ENCODE measurements at places on chromosomes 5 and 9. TPM values are rescaled to one million over a fixed set of nuclear protein-coding genes. Genes with fewer than 3 reads are reported as not detected.
A peak's percentile ranks its signal among the peaks of the same experiment; 100 is the strongest.

- H3K4me1 ChIP-seq, result no peaks in the 10 kb centered on the region
- DNase-seq, result no peak
- peaks cover 94% of the 10 kb centered on the region for H3K27me3 ChIP-seq
- H3K36me3 ChIP-seq, result no peaks in the 10 kb centered on the region
These were observed 14.6 kb downstream of the MAP1B start for GRCh38 chr5:72121780-72122445.

DNA sequence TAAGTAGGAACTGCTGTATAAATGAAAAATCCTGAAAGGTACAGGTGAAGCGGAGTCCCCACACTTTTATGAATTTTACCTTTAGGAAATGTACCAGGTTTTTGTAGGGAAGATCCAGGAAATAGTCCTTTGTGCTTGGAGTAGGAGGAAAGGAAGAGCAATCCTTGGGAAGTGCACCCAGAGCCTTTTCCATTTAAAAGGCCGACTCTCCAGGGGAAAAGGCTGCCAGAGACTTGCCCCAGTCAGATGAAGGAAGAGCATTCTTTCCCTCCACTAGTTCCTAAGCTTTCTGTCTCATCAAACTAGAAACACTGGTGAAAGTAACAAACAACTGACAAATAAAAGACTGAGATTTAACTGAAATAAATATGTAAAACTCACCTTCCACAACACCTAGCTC lies 779.4 kb upstream of the CDH6 start:
- DNase-seq, result no peak
- no peaks in the 10 kb centered on the region for H3K36me3 ChIP-seq
- no peak overlapping the region for H3K27ac ChIP-seq
- no peaks in the 10 kb centered on the region for H3K4me1 ChIP-seq

GRCh38 chr5:3382782-3383181 lies 212.8 kb upstream of the IRX1 start:
- no peak overlapping the region for H3K27ac ChIP-seq
- H3K4me3 ChIP-seq, result no peak overlapping the region
- no peaks in the 10 kb centered on the region for H3K36me3 ChIP-seq
- H3K27me3 ChIP-seq, result no peaks in the 10 kb centered on the region
- no peaks in the 10 kb centered on the region for H3K4me1 ChIP-seq

- no peaks in the 10 kb centered on the region for H3K27me3 ChIP-seq
- no peak overlapping the region for H3K4me3 ChIP-seq
- H3K36me3 ChIP-seq, result peaks cover 8% of the 10 kb centered on the region
These were observed 15.4 kb downstream of the TMEM268 start for GRCh38 chr9:114626415-114627020.

QRFP gene
- total RNA-seq, result not detected

PCDHB13 gene
- not detected for total RNA-seq

- H3K27ac ChIP-seq, result peak overlapping the region; percentile 76
- peaks cover 44% of the 10 kb centered on the region for H3K36me3 ChIP-seq
- DNase-seq, result no peak
- no peaks in the 10 kb centered on the region for H3K27me3 ChIP-seq
- H3K4me3 ChIP-seq, result no peak overlapping the region
These were observed 28.3 kb downstream of the CCDC69 start for GRCh38 chr5:151195622-151196021.

GRCh38 chr5:54302267-54302687 lies 8.1 kb downstream of the ARL15 start:
- no peaks in the 10 kb centered on the region for H3K36me3 ChIP-seq
- H3K4me1 ChIP-seq, result peaks cover 37% of the 10 kb centered on the region
- no peak overlapping the region for H3K4me3 ChIP-seq

DNA sequence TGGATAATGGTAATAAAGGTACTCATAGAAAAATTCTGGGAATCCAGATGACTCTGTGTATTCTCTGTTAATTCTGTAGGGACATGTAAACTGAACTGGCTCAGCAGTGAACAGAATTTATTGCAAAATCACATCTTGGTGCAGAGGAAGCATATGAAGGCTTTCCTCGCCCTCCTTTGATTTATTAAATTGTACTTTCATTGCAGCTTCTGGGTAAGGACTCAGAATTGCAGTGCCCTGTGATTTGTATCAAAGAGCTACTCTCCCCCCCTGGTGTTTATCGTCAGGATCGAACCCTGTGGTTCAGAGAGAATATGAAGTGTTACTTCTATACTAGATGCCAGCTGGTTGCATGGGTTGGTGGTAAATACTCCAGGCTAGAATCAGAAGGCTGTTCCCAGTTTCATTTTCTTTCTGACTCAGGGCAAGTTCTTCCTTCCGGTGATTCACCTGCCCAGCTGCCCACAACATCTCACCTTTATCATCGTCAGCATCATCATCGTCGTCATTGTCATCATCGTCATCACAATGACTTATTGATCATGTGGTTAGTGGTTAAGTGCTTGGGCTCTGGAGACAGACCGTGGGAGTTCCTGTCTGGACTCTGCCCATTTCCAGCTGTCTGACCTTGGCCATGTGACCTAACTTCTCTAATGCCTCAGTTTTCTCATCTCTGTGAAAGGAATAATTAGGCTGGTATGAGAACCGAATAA lies 238.8 kb downstream of the ARHGAP26 start:
- peak; percentile 86 for DNase-seq
- H3K4me3 ChIP-seq, result peak overlapping the region; percentile 41
- peak overlapping the region; percentile 58 for H3K27ac ChIP-seq
- H3K27me3 ChIP-seq, result no peaks in the 10 kb centered on the region
- peaks cover 65% of the 10 kb centered on the region for H3K4me1 ChIP-seq

- H3K4me3 ChIP-seq, result no peak overlapping the region
- H3K36me3 ChIP-seq, result no peaks in the 10 kb centered on the region
- DNase-seq, result no peak
- H3K27ac ChIP-seq, result no peak overlapping the region
- H3K27me3 ChIP-seq, result no peaks in the 10 kb centered on the region
- H3K4me1 ChIP-seq, result peaks cover 5% of the 10 kb centered on the region
These were observed 7.4 kb upstream of the RNF183 start for GRCh38 chr9:113310538-113310937.

SH3RF2 gene
- total RNA-seq, result 0.53 TPM

GRCh38 chr9:97990259-97990658 lies 7.1 kb downstream of the ANP32B start:
- peaks cover 13% of the 10 kb centered on the region for H3K36me3 ChIP-seq
- peak overlapping the region; percentile 68 for H3K27ac ChIP-seq
- no peak for DNase-seq
- peak overlapping the region; percentile 34 for H3K4me3 ChIP-seq
- peaks cover 91% of the 10 kb centered on the region for H3K4me1 ChIP-seq
- no peaks in the 10 kb centered on the region for H3K27me3 ChIP-seq

- no peak overlapping the region for H3K27ac ChIP-seq
- peaks cover 10% of the 10 kb centered on the region for H3K4me1 ChIP-seq
- no peaks in the 10 kb centered on the region for H3K27me3 ChIP-seq
- H3K36me3 ChIP-seq, result peaks cover 6% of the 10 kb centered on the region
- no peak for DNase-seq
- H3K4me3 ChIP-seq, result no peak overlapping the region
These were observed 45.2 kb downstream of the GCNT4 start for GRCh38 chr5:75006865-75007822.

GRCh38 chr5:179619776-179620175 lies 3.7 kb downstream of the HNRNPH1 start:
- DNase-seq, result no peak
- H3K4me1 ChIP-seq, result peaks cover 83% of the 10 kb centered on the region
- H3K27me3 ChIP-seq, result no peaks in the 10 kb centered on the region
- peaks cover 45% of the 10 kb centered on the region for H3K36me3 ChIP-seq
- H3K27ac ChIP-seq, result peak overlapping the region; percentile 100

GRCh38 chr5:125422342-125422741 lies 675.9 kb upstream of the ZNF608 start:
- H3K4me3 ChIP-seq, result no peak overlapping the region
- no peak overlapping the region for H3K27ac ChIP-seq
- H3K4me1 ChIP-seq, result no peaks in the 10 kb centered on the region
- no peaks in the 10 kb centered on the region for H3K27me3 ChIP-seq
- H3K36me3 ChIP-seq, result no peaks in the 10 kb centered on the region
- no peak for DNase-seq

DNA sequence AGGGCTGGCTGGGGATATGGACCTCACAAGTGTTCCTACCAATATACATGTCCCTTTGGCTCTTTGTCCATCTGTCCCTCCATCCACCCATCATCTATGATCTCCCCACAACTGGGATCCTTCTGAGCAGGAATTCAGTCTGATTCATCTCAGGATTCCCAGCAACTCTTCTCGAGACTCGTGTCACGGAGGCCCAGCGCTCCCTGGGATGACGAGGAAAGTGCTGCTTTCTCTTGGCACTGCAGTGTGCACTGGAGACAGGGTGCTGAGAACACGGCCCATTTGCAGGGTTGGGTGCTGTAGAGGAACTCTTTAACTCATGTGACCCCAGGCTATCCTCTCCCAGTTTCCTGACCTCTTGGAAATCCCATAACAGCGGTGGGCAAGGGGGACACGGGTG lies 72.9 kb downstream of the ANGPTL2 start:
- H3K4me3 ChIP-seq, result no peak overlapping the region
- peaks cover 22% of the 10 kb centered on the region for H3K4me1 ChIP-seq
- no peaks in the 10 kb centered on the region for H3K27me3 ChIP-seq
- H3K36me3 ChIP-seq, result no peaks in the 10 kb centered on the region

DNA sequence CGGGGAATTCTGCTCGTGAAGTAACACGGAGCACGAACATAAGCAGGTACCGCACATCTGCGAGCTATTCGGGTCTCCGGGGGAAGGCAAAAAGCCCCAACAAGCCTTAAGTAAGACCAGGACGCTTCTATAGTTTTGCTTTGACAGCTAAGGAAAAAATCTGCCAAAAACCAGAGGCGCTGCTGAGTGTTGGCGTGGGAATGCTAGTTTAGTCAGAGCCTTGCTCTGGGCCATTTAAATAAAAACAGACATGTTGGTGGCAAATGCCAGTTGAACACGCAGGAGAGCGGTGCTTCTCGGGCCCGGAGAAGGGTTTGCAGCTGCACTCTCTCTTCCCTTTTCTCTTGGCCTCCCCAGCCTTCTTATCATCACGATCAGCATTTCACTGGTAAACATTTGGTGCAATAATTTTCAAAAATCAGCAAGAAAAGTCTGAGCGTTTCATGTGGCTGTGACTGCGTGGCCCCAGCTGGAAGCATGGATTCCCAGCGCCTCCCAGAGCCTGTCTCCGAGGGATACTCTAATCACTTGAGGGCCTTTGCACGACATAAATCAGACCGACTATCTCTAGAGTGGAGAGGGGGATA lies 6.4 kb upstream of the NOTCH1 start:
- no peaks in the 10 kb centered on the region for H3K36me3 ChIP-seq
- no peak for DNase-seq
- H3K27ac ChIP-seq, result no peak overlapping the region
- H3K4me1 ChIP-seq, result peaks cover 29% of the 10 kb centered on the region
- peak overlapping the region; percentile 49 for H3K4me3 ChIP-seq
- H3K27me3 ChIP-seq, result peaks cover 6% of the 10 kb centered on the region

PCDHA9 gene
- not detected for total RNA-seq

DNA sequence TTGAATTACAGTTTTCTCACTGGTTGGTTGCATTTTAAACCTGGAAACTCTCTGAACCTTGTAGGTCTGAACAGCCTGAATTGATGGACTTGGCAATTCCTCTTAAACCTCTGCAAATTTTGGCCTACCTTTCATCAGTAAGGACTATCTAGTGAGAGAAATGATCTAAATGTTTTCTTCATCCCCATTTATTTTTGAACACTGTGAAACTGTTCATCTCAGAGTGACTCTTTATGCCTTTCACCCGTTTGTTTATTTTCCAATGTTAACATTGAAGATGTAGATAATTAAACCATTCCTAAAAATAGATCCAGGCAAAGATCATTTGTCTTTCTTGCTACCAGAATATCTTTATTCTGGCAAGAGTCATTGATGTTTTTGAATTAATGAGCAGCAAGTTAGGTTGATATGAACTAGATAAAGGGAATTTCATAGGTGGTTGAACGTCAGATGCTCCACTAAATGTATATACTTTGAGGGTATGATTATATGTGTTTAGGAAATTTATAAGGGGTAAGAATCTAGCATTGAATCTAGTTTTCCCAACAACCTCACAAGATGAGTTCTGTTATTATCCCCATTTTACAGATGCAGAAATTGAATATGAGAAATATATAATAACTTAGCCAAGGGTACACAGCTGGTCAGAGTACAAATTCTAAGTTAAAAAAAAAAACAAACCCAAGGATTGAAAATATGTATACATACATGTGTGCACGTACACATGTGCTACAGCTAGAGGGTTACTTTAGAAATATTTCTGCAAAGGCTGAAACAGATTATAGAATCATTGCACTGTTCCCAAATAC lies 3.4 kb downstream of the CPEB4 start:
- no peak for DNase-seq
- peaks cover 68% of the 10 kb centered on the region for H3K4me1 ChIP-seq
- H3K27me3 ChIP-seq, result no peaks in the 10 kb centered on the region
- no peak overlapping the region for H3K27ac ChIP-seq
- H3K36me3 ChIP-seq, result no peaks in the 10 kb centered on the region

DNA sequence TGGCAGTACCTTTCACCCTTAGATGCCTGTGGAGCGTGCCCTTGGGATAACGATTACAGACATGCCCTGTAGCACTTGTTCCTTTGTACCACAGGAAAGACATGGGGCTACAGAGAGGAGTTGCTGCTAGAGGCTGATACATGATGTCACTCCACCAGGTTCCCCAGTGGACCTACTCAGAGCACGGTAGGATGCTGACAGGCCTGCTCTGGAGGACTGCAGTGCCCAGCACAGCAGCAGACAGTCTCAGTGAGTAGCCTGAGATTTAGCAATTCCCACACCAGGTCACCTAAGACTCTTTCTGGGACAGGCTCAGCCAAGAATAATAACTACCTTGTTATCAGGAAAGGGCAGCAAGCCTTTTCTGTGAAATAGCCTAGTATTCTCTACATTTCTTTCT lies 28.8 kb downstream of the PDE4D start:
- DNase-seq, result no peak
- H3K27me3 ChIP-seq, result no peaks in the 10 kb centered on the region
- no peaks in the 10 kb centered on the region for H3K36me3 ChIP-seq
- no peak overlapping the region for H3K4me3 ChIP-seq

FAM169A gene
- 13.4 TPM for total RNA-seq

GRCh38 chr5:139268364-139269202 lies 25.0 kb upstream of the MATR3 start:
- H3K4me3 ChIP-seq, result no peak overlapping the region
- no peak overlapping the region for H3K27ac ChIP-seq
- H3K36me3 ChIP-seq, result no peaks in the 10 kb centered on the region

- H3K4me1 ChIP-seq, result no peaks in the 10 kb centered on the region
- H3K27me3 ChIP-seq, result peaks cover 12% of the 10 kb centered on the region
- no peaks in the 10 kb centered on the region for H3K36me3 ChIP-seq
- DNase-seq, result no peak
These were observed 8.8 kb upstream of the TBC1D9B start for GRCh38 chr5:179916523-179916922.

FGF1 gene
- not detected for total RNA-seq

- peaks cover 50% of the 10 kb centered on the region for H3K27me3 ChIP-seq
- no peak overlapping the region for H3K27ac ChIP-seq
- H3K4me3 ChIP-seq, result no peak overlapping the region
- no peaks in the 10 kb centered on the region for H3K36me3 ChIP-seq
- no peaks in the 10 kb centered on the region for H3K4me1 ChIP-seq
These were observed 9.4 kb upstream of the SPDL1 start for GRCh38 chr5:169574134-169574646.

GRCh38 chr5:40046792-40047191 lies 622.0 kb upstream of the DAB2 start:
- H3K4me1 ChIP-seq, result peaks cover 9% of the 10 kb centered on the region
- H3K36me3 ChIP-seq, result peaks cover 3% of the 10 kb centered on the region
- H3K4me3 ChIP-seq, result no peak overlapping the region
- no peak overlapping the region for H3K27ac ChIP-seq
- peaks cover 13% of the 10 kb centered on the region for H3K27me3 ChIP-seq
- DNase-seq, result no peak

TLR4 gene
- 0.05 TPM for total RNA-seq
